ENCODE measurements at places on chromosomes 5 and 9. TPM values are rescaled to one million over a fixed set of nuclear protein-coding genes. Genes with fewer than 3 reads are reported as not detected.

- no peak overlapping the region for H3K4me3 ChIP-seq
- H3K27ac ChIP-seq, result no peak overlapping the region
- no peaks in the 10 kb centered on the region for H3K36me3 ChIP-seq
- H3K27me3 ChIP-seq, result no peaks in the 10 kb centered on the region
- H3K4me1 ChIP-seq, result no peaks in the 10 kb centered on the region
Measured at GRCh38 chr5:79878721-79879336, 112.2 kb downstream of the MTX3 start.

DNA sequence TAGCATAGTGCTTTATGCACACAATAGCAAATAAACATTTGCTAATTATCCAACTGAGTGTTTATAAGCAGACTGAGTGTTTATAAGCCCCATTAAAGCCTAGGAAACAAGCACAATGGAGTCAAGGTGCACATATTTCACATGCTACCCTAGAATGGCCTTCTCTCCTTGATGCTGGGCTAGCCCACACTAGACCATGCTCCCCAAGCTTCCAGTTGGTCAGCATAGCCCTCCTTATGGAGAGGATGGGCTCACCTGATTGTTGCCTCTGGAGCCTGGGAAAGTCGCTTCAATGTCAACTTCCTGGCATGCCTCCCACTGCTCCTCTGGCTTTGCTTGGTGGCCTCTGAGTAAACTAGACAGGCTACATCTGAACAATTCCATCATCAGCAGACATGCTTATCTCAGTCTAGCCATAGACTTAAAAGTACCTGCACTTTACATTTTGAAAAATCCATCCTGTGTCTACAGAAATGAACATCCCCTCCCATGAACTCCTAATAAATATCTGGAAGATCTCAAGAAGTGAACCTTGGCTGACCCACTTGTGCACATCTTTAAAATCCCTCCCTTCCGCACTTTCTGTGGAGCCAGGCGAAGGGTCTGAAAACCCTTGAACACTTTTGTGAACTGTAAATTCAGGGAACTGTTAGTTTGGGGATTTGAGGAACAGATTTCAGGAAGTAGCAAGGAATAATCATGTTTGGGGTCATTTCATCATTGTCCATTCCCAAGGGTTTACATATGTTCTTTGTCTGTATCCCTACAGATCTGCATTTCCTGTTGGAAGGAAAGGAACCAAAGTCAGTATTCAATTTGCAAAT lies 486.6 kb downstream of the ARHGEF28 start:
- H3K4me3 ChIP-seq, result no peak overlapping the region
- H3K27me3 ChIP-seq, result no peaks in the 10 kb centered on the region
- H3K36me3 ChIP-seq, result no peaks in the 10 kb centered on the region
- H3K27ac ChIP-seq, result no peak overlapping the region
- H3K4me1 ChIP-seq, result no peaks in the 10 kb centered on the region
- no peak for DNase-seq

DNA sequence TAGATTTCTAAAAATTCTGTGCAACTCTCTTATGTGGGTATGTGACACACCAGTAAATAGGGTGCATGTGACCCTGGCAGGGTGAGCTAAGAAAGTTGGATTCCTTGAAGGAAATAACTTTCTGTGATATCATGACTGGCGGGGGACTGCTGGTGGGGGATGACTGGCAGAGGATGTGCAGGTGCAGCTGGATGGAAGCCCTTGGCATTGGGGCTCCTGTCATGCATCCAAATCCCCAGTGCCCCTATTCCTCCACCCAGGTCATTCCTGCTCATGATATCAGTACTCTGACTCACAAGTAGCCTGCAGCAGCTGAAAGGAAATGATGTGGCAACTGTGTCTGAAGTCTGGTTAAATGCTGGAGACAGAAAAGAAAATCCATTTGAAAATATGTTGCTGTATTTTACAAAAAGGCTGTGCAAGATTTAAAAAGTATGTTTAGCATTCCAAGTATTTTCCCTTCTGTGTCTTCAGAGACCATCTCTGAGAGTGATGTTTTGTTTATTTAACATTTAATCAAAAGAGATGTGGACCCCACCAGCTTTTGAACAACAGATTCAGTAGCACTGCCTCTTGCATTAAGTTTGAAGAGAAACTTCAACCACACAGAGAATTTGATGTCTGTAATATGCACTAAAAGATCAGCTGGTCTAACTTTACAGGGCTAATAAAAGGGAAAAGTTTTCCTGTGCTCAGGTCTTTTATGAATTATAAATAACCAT lies 17.9 kb upstream of the ZSWIM6 start:
- no peak overlapping the region for H3K27ac ChIP-seq
- no peaks in the 10 kb centered on the region for H3K27me3 ChIP-seq
- DNase-seq, result no peak
- no peak overlapping the region for H3K4me3 ChIP-seq
- H3K4me1 ChIP-seq, result peaks cover 2% of the 10 kb centered on the region
- no peaks in the 10 kb centered on the region for H3K36me3 ChIP-seq

DNA sequence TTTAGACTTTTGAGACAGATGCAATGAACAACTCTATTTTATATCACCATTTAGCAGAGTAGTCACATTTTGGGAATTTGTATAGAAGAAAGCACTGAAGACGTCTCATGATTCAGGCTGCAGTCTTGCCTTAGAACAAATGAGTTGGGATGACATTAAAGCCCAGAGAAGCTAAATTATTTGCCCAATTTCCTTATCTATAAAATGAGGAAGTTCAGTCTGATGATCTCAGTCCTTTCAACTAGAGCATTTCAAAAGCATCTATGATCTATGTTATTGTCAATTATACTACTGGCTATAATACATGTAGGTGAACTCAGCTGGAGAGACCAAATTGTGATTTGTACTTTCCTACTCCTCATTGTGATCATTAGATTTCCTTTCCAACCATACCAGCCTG lies 154.1 kb downstream of the OSTF1 start:
- H3K4me3 ChIP-seq, result no peak overlapping the region
- no peak overlapping the region for H3K27ac ChIP-seq
- no peaks in the 10 kb centered on the region for H3K36me3 ChIP-seq
- DNase-seq, result no peak
- no peaks in the 10 kb centered on the region for H3K4me1 ChIP-seq
- H3K27me3 ChIP-seq, result no peaks in the 10 kb centered on the region

- no peaks in the 10 kb centered on the region for H3K36me3 ChIP-seq
- no peak for DNase-seq
- H3K4me1 ChIP-seq, result peaks cover 2% of the 10 kb centered on the region
- H3K27me3 ChIP-seq, result no peaks in the 10 kb centered on the region
- no peak overlapping the region for H3K4me3 ChIP-seq
Measured at GRCh38 chr5:141560151-141560550, 58.6 kb downstream of the DIAPH1 start.

- no peaks in the 10 kb centered on the region for H3K27me3 ChIP-seq
- H3K27ac ChIP-seq, result no peak overlapping the region
- no peaks in the 10 kb centered on the region for H3K36me3 ChIP-seq
Measured at GRCh38 chr9:34566972-34567371, 22.6 kb downstream of the CNTFR start.

GRCh38 chr5:151661968-151662732 lies 24.6 kb downstream of the SPARC start:
- peaks cover 26% of the 10 kb centered on the region for H3K4me1 ChIP-seq
- no peaks in the 10 kb centered on the region for H3K36me3 ChIP-seq
- peak overlapping the region; percentile 61 for H3K27ac ChIP-seq
- no peak for DNase-seq

DNA sequence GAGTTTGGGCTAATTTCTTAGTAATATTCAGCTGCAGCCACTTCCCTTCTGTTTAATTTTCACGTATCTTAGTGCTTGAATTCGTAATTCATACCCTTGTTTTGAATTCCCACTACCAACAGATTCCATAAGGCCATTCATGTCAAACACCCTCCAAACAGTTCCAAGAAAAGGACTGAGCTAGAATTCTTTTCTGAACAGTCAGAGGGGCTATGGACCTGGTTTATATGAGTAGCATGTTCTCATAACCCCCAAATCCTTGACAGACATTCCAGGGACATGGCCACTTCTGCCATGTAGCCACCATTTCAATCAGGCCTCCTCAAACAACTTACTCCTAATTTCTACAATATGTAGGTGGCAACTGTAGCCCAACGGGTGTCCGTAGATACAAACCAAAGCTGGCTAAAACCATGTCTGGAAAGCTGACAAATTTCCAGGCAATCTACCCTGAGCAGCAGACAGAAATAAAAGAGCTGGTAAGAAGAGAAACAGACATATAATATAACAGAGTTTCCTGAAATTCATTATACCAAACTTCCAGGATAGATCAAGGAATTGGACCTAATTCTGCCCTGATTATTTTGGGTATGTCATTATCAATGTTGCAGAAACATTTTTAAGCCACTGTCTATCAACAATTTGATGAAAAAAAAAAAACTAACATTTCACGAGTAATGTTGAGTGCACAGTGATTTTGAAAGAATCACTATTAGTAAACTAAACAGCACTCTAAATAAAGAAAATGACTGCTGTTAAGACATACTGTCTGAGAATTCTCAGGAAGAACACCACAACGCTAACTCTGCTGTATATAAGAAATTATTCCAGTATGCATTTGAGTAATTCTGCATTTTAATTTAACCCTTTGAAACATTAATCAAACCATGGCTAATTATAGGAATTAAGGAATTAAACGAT lies 40.7 kb downstream of the EBF1 start:
- H3K27me3 ChIP-seq, result no peaks in the 10 kb centered on the region
- no peaks in the 10 kb centered on the region for H3K36me3 ChIP-seq
- peaks cover 6% of the 10 kb centered on the region for H3K4me1 ChIP-seq
- H3K27ac ChIP-seq, result peak overlapping the region; percentile 43
- DNase-seq, result no peak
- H3K4me3 ChIP-seq, result no peak overlapping the region

- no peak overlapping the region for H3K27ac ChIP-seq
- H3K27me3 ChIP-seq, result no peaks in the 10 kb centered on the region
- H3K4me1 ChIP-seq, result peaks cover 6% of the 10 kb centered on the region
Measured at GRCh38 chr9:20563917-20564316, 58.4 kb downstream of the MLLT3 start.

DNA sequence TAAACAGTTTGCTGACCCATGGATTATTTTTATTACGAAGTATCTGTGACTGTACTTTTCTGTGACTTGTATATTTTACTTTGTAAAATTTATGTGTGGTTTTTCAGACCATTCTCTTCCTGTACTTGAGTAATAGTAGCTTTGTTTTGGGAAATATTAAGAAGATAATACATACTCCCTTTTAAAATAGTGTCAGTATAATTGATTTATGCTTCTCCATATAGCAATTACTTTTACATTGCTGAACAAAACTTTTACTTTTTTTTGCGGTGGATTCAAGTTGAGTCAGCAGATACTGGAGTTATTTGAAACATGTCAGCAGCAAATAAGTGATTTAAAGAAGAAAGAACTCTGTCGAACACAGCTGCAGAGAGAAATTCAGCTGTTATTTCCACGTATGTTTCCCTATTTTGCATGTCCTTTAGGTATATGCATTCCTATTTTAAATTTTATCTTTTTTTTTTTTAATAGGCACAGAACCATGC lies 28.4 kb downstream of the TENT2 start:
- DNase-seq, result no peak
- no peaks in the 10 kb centered on the region for H3K36me3 ChIP-seq
- no peak overlapping the region for H3K4me3 ChIP-seq
- peaks cover 1% of the 10 kb centered on the region for H3K4me1 ChIP-seq

DNA sequence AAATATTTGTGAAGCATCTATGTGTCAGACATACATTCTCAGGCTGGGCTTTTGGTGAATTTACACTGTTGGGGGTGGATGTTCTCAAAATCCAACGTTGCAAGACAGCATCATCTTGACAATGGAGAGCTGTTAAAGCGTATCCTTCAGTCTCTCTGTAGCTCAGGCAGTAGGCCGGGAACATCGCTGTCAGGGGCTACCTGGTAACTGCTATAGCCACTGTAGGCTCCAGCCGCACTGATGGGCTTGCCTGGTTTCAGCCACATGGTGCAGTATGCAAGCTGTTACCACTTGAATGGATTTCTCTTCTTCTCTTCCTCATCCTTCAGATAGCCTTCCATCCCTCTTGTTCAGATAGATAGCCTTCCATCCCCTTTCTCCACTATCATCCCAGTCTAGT lies 51.7 kb downstream of the DRD1 start:
- no peaks in the 10 kb centered on the region for H3K4me1 ChIP-seq
- H3K36me3 ChIP-seq, result no peaks in the 10 kb centered on the region
- H3K27me3 ChIP-seq, result no peaks in the 10 kb centered on the region

GRCh38 chr9:7320139-7320538 lies 479.4 kb downstream of the DMAC1 start:
- H3K27ac ChIP-seq, result no peak overlapping the region
- H3K4me1 ChIP-seq, result no peaks in the 10 kb centered on the region
- H3K4me3 ChIP-seq, result no peak overlapping the region
- H3K36me3 ChIP-seq, result no peaks in the 10 kb centered on the region
- no peak for DNase-seq
- H3K27me3 ChIP-seq, result no peaks in the 10 kb centered on the region

The PCDHB16 gene
- 5.6 TPM for total RNA-seq

The TPRN gene
- total RNA-seq, result 14.1 TPM

The CDH9 gene
- total RNA-seq, result not detected

The TRIM36 gene
- 4.9 TPM for total RNA-seq

The BAAT gene
- 0.12 TPM for total RNA-seq

The CENPH gene
- total RNA-seq, result 2.3 TPM

Measured in ovary (tissue), 10 donors.